ENCODE measurements at places on chromosomes 4 and X.

GRCh38 chr4:38516190-38516589 lies 147.8 kb upstream of the KLF3 start:
- no peak for DNase-seq

DNA sequence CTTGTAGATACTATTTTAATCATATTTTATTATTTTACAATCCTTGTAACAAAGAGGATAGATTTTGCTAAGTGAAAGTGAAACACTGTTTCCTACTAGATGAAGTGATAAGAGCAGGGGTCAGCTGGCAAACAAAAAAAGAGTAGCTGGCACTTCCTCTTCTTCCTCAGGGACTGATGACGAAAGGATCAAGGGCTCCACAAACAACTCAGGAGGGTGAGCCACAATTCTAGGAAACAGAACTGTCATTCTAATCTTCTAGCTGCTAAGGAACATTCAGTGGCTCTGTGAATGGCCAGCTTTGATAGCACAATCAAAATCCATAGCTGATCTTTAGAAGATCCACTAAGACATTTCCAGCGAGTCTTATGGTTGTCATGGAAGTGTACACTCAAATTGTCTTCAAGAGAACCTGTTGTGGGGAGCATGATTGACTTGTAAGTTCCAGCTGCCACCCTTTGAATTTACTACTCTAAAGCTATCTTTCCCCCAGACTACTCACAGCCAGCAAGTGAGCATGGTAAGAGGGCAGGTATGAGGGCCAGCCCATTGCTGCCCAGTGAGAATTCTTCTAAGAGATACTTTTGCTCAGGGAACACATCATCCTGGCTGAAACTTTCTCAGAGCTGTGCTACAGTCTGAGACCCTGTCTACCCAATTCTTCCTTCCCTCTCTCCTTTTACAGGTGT lies 275.7 kb upstream of the RASGEF1B start:
- DNase-seq: no peak

- no peak for DNase-seq
These were observed 156.1 kb downstream of the AFAP1 start for GRCh38 chr4:7783541-7783940.

DNA sequence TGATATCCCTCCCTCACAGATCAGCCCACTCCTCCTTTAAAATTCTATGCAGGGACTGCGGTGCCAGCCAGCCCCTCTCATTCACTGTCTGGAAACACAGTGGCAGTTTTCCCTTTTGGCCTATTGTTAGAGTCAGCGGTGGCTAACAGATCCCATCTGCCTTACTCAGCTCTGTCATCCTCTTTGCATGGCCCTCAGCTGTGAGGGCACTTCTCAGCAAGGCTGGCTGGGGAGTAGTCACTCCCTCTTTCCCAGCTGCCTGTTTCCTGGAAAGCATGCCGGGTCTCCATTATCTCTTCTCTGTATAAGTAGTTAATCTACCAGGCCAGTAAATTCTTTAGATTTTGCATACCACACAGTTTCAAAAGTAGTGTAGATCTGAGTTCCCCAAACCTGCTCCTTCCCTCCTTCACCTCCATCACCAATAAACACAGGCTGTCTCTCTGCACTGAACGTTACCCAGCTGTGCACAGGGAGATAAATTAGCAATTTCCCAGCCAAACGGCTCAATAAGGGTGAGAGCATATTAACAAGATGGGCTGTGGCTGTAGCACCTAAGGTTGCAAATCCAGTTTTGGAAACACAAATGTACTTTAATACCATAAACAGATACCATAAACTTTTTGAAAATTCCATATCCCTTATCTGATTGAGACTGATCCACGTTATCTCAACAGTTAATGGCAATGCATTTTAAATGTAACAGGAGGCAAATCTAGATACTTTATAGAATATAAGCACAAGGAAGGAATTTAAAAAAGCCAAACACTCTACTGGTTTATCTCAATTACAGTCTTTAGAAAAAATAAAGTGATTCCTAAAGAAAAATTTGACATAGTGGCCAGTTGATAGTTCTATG lies 229.3 kb downstream of the ANKRD50 start:
- no peak for DNase-seq

Data from stimulated activated CD8-positive, alpha-beta memory T cell treated with anti-CD3 and anti-CD28 coated beads, Interleukin-15, amount 100 ng/mL, for 48 hours (primary cell).